ENCODE measurements at places on chromosomes 6 and 20.

- DNase-seq = no peak
Observed at GRCh38 chr20:51230727-51231126, 207.8 kb upstream of the KCNG1 start.

- no peak for DNase-seq
Observed at GRCh38 chr6:41466437-41466990, 79.7 kb upstream of the FOXP4 start.

- no peak for DNase-seq
Observed at GRCh38 chr6:10268611-10269310, 146.1 kb downstream of the TFAP2A start.

DNA sequence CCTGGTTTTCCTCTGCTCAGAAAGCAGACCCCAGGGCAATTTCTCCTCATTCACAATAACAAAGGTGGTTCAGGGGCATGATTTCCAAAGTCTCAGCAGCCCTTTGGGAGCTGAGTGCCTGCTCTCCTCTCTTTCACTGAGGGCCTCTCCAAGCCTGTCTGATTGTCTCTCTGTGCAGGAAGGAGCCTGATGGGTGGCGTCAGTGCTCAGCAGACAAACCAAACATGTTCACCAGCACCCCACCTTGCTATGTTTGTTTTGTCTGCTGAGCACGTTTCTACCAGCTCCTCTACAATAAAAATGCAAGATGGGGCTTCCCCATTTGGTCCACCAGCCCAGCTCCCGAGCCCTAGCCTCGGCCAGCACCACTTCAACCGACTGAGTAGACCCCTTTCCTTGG is 25.4 kb upstream of the TCP11 start:
- DNase-seq = no peak

GRCh38 chr6:166738386-166739116 is 111.5 kb upstream of the RPS6KA2 start:
- no peak for DNase-seq

- DNase-seq = no peak
Observed at GRCh38 chr20:56506103-56506502, 18.4 kb upstream of the FAM209A start.

DNA sequence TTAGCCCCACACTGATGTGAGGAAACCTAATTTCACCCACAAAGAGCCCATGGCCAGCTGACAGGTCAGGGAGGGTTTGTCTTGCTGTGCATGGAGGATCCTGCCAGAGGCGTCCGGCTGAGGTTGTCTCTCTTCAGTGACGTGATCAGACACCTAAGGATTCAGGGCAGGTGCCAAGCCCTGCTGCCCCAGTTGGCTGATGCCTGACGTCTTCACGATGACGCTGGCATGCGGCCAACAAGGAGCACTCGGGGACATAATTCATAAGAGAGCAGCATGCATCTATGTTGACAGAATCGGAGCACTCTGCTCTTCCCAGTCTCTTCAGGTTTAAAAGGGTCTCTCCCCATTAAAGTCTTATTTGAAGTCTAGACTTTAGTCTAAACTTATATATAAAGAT is 47.8 kb downstream of the PSMB1 start:
- no peak for DNase-seq

- DNase-seq = no peak
Observed at GRCh38 chr20:54361475-54361874, 113.9 kb upstream of the DOK5 start.

- no peak for DNase-seq
Observed at GRCh38 chr6:47008397-47008763, 33.8 kb downstream of the ADGRF1 start.

- no peak for DNase-seq
Observed at GRCh38 chr20:59043698-59044097, 1.1 kb upstream of the PRELID3B start.

- DNase-seq = no peak
Observed at GRCh38 chr20:19512886-19513677, 245.0 kb upstream of the RIN2 start.

- no peak for DNase-seq
Observed at GRCh38 chr6:29376003-29376402, 912 bp upstream of the OR12D3 start.

GRCh38 chr20:58448958-58449357 is 59.9 kb downstream of the VAPB start:
- DNase-seq = no peak

GRCh38 chr6:43636308-43636659 is 644 bp downstream of the MAD2L1BP start:
- no peak for DNase-seq

- peak; percentile 59 for DNase-seq
Observed at GRCh38 chr20:60630609-60631008, 621.5 kb upstream of the CDH4 start.

GRCh38 chr6:69072796-69073195 is 437.7 kb downstream of the ADGRB3 start:
- DNase-seq = no peak

DNA sequence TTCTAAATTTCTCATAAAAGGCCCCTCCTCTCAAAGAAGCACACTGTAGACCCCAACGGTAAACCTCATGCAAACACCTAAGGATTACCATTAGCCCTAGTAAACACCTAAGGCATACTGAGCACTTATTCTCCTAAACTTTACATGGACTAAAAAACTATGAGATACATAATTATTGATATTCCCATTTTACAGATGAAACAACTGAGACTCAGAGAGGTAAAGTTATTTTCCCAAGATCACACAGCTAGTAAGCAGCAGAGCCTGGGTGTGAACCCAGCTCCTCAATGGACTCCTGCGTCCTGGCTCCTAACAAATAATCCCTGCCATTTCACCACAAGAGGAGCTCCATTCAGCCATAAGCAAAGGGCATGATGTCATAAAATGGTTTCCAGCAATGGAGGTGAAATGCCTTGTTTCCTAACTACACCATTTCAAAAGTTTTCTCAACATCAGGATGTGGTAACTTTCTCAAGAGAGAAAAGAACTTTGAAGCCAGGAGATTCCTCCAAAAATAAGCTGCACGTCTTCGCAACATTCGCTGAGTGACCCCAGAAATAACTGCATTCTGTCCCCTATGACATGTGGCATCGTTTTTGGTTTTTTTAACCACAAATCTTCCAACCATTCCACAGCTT is 4.1 kb downstream of the ATP9A start:
- DNase-seq = no peak

GRCh38 chr20:52201395-52201794 is 9.8 kb upstream of the ZFP64 start:
- DNase-seq = no peak

DNA sequence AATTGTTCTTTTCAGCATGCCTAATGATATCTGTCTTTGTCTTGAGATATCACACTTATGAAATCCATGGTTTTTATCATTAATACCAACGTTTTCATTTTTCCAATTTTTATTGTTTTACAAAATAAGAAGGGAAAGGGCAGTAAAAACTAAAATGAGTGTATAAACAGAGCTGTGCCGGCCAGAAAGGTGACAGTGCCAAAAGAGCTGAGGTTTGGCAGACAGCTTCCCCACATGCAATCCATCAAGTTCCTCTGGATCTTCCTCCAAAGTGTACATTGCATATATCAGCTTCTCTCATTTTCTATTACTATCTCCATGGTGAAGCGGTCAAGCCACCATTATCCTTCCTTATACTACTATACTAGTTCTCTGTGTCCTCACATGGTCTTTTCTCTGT is 10.1 kb upstream of the TMEM244 start:
- DNase-seq = no peak

- no peak for DNase-seq
Observed at GRCh38 chr6:4671587-4672115, 104.6 kb upstream of the CDYL start.

DNA sequence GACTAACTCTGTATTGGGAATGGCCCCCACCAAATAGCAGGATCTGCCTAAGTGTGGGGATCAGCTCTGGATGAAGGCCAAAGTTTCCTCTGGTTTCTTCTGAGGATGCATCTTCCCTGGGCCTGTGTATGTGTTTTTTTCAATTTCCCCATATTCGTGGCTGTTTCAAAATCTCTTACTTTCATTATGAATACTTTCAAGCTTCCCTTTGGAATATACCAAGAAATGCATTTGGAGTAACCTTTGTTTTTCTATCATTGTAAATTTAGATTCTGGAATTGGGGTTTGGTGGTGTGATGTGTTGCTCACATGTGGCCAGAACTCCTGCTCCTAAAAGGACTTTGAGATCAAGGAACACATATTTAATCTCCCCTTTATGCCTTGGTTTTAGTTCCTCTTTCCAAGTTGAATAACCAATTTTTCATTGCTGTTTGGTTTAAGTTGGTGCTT is 8.4 kb downstream of the ENTPD6 start:
- DNase-seq = no peak

GRCh38 chr20:42553374-42553773 is 636.3 kb downstream of the PTPRT start:
- DNase-seq = no peak

- DNase-seq = no peak
Observed at GRCh38 chr6:111662794-111663593, 57.3 kb upstream of the TRAF3IP2 start.

- DNase-seq = no peak
Observed at GRCh38 chr6:77415706-77416105, 47.6 kb downstream of the HTR1B start.

DNA sequence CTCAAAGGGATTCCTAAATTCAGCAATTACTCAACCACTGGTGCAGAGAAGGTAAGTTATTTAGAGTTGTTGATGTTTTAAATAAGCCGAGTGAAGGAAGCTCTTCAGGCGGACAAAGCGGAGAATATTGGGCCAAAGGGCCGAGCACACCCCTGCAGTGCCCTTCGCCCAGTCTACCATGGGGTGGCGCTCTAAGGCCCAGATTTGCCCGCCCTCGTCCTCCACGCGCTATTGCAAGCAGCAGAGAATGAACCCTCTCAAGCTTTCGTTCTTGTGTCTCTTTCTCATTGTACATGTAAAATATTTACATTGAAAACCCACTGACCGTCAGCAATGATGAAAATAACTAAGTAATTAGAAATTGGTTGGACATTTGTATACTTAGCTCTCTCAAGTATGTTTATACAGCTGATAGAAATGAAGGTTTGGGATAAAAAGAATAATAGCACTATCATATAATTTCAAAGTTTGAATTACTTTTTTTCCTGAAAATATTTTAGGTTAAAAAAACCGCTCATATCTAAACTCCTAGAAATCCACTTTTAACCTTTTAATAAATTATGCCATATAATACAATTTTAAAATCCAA is 195.0 kb upstream of the CEP162 start:
- no peak for DNase-seq

DNA sequence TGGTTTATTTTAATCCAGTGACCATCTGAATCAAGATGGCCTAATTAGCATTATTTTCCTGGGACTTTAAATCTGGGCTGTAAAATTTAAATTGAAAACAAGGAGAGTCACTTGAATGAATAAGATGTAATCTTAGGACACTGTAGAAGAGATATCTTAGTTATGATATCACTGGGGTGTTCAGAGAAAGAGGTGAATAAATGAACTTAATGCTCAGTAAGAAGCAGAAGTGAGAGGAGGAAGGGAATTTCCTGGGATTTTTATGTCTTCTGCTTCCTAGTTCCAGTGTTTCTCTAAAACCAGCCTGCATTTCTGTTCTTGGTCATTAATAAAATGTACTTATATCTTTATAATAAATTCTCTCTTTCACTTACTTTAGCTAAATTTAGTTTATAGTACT is 136.8 kb upstream of the PTPRK start:
- DNase-seq = no peak

DNA sequence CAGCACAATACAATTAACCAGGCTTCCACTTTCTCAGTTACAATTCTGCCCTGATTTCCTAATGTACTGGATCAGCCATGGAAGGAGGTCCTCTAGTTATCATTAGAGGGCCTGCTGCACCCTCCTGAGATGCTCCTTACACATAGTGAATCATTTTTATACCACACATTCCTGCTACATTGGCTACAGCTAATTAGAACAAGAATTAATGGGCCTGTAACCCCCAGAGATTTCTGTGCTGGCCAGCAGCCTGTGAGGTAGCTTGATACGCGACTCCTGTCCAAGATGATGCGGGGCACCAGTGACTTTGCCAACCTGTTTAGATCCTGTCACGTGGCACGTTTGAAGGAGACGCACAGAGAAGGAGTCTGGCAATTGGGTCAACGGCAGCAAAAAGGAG is 422.8 kb downstream of the EPM2A start:
- DNase-seq = no peak

- peak; percentile 86 for DNase-seq
Observed at GRCh38 chr20:2840138-2840966, at the start of the genes PCED1A and VPS16. TSS of gene PCED1A (minus strand) at chr20:2840655. CDS start at chr20:2839912, 743 bp downstream. TSS of gene VPS16 (plus strand) at chr20:2840745. CDS start at chr20:2840775, 30 bp downstream.

- DNase-seq = no peak
Observed at GRCh38 chr20:4041748-4042411, 26.5 kb upstream of the RNF24 start.

DNA sequence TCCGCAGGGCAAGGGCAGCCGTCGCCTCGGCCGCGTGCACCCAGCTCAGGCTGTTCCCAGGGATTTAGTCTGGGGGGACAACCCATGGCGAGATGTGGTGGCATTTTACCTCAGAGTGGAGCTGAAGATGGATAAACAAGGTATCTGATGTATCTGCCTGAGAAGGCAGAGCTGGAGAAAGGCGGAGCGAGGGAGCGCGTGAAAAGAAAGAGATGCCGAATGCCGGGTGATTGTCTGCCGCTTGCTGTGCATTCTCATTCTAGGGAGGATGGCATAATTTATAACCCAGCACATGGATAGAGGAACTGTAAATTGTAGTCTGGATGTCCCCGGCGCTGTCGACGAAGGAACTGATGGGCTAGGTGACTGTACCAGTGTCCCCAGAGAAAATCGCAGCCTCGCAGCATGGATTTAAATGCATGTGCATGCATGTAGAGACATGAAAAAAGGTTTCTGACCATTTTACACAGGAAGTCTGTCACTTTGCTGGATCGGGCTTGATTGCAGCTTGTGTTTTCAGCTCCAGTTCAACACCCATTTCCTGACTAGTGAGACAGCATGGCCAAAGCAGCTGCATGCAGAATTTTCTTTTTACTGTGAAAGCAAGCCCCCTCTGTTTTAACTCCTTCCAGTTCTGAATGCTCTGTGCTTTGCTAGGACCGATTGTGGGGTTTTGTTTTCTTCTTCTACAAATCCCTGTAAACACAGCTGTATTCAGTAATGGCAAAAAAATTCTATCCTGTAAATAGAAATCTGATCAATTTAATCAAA is 149.7 kb downstream of the PRL start:
- no peak for DNase-seq

DNA sequence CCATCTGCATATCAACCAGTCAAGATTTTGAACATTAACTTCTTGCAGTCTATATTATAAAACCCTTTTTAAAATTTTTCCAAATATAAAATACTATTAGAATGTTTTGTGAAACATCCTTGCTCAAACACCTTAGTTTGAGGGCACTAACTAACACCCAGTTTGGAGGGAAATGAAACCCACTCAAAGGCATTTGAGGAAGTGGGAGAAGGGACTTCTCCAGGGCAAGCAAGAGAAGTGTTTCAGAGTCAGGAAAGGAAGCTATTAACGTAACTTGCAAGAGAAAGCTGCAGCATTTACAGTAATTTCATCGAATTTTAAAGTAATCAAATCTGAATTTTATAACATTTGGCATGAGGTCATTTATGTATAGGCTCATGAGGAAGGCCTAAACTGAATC is 21.3 kb downstream of the MTFR2 start:
- no peak for DNase-seq

GRCh38 chr6:131924881-131925474 is 26.2 kb downstream of the CCN2 start:
- DNase-seq = no peak

Measured in NCI-H1092 (cell line).